ENCODE measurements at places on chromosomes 5 and 9.
A peak's percentile ranks its signal among the peaks of the same experiment; 100 is the strongest.

DNA sequence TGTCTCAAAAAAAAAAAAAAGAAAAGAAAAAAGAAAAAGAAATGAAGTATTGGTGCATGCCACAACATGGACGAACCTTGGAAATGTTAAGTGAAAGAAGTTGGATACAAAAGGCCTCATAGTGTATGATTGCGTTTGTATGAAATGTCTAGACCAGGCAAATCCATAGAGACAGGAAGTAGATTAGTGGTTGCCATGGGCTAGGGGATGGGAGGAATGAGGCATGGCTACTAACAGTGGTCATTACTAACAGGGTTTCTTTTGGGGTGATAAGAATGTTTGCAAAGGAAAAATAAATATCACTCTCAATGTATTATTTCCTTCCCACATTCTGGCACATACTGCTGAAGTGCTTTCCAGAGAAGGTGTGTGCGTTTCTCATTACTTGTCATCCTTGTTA is 44.1 kb downstream of the UGCG start:
- no peak for DNase-seq

GRCh38 chr9:720239-720881 is 121.1 kb upstream of the DMRT1 start:
- no peak for DNase-seq

- DNase-seq, result no peak
Measured at GRCh38 chr5:1787472-1788047, 12.1 kb downstream of the MRPL36 start.

DNA sequence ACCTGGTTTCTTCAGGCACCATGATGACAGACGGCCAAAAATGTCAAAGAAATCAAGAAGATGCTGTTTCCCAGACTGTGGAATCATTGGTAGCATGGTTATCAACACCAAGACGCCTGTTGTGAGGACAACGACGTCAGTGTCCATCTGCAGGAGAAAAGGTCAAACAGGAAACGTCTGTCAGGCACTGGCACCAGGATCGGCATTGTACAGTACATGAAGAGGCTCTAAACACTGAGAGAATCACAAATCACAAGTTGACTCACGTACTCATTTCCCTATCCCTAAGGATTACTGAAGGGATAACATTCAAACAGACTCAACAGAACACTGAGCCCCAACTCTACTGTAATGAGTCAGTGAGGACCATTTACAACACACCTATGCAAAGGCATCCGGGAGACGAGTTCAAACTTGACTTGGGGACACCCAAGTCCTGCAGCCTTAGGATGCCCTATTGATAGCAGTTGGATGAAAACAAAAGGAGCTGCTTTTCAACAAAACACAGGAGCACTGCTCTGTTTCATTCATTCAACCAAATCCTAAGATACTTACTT is 21.0 kb downstream of the TSC1 start:
- DNase-seq, result no peak

DNA sequence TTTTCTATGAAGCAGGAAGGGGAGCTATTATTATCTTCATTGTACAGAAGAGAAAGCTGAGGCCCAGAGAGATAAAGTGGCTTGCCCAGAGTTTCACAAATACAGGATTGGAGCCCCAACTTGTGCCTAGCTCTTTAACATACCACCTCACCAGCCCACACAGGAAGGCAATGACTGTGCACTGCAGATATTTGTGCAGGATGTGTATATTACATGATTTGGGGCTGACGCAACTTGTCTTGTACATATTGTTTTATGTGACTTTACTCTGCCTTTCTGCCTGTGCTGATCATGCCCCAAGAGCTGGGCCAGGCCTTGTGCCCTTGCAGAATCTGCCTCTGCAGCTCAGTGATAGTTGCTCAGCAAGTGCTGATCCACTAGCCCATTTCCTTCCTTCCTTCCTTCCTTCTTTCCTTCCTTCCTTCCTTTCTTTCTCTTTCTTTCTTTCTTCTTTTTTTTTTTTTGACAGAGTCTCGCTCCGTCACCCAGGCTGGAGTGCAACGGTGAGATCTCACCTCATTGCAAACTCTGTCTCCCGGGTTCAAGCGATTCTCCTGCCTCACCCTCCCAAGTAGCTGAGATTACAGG is 106.6 kb upstream of the TBCA start:
- peak; percentile 12 for DNase-seq

GRCh38 chr9:86082870-86083269 is 16.5 kb downstream of the GOLM1 start:
- no peak for DNase-seq

- no peak for DNase-seq
Measured at GRCh38 chr5:510521-510920, 13.7 kb downstream of the SLC9A3 start.

GRCh38 chr5:174624733-174625522 is 99.5 kb upstream of the MSX2 start:
- DNase-seq, result no peak

DNA sequence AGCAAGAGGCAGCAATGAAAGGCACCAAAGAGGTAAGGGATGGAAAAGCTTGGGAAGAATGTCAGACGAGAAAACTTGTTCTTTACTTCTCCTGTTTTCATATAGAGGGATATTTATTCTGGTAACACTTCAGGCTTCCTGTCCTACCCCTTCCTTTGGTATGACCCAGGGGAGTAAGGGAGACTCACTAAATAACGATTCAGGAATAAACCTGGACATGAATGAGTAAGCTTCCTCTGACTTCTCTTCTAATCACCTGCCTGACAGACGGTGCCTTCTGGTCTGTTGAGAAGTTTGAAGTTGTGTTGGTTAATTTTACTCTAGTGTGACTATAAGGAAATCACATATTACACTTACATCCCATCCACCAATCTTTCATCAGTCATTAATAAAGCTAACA is 461.2 kb downstream of the CDH12 start:
- no peak for DNase-seq

DNA sequence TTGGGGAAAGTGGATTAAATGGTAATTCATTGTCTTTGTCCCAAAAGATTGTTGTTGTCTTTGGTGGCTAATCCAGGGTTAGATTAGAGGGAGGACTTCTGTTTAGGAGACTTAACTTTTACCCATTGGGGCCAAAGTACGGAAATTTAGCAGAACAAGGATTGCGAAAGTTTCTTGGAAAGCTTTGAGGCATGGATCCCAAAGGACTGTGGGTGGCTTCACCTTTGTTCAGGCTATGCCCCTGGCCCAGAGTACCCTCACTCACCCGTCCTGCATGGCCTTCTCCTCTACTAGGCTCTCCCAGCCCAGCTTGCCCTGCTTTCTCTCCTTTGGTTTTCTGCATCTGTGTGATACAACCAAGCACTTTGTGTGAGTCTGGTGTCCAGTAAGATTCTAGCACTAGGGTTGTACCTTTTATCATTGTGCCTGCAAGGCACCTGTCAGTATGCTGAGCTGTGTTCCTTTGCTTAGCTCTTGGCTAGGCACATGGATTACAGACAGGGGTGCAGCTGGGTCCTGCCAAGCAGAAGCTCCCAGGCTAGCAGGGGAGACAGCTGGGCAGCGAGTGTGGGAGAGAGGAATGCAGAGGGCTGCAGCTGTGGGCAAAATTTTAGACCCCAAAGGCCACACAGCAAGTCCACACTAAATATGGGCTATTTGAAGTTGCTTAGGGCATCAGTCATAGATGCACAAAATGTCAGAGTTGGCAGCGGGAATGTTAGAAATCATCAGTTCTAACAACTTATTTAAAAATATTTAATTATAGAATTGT is 3.2 kb downstream of the PPARGC1B start:
- DNase-seq, result no peak

GRCh38 chr9:123395276-123395688 is 39.3 kb downstream of the CRB2 start:
- no peak for DNase-seq

- DNase-seq, result no peak
Measured at GRCh38 chr9:91790917-91791316, 159.1 kb downstream of the ROR2 start.

DNA sequence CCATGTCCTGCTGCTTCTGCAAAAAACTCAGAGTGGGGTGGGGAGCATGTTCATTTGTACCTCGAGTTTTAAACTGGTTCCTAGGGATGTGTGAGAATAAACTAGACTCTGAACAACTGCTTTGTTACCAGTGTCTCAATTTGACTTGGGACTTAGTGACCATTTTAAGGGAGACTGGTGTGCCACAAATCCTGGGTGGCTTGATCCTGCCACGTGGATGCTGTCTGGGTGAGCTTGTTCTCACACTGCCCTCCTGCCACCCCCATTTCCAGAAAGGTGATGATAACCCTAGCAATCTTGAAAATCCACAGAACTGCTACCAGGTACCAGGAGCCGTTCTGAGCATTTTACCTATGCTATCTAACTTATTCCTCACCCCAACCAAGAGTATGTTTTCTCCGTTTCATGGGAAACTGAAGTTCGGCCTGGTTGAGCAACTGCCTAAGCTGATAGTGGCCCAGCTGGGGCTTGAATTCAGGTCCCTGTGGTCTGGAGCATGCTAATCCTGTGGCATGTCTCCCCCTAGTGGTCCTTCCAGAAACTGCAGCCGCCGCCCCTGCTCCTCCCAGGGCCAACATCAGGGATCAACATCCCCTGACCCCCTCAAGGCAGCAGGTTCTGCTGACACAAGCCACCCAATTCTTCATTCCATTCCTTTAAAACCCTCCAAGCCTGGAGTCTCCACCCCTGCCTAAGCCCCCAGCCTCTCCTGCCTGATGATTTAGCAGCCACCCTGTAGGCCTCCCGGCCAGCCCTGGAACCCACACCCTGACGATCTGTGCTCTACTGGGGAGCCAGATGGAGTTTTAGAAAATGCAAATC is 2.8 kb downstream of the IL3 start:
- DNase-seq, result peak; percentile 92
